Trophoblast cell (in vitro differentiated cells and primary cell): ENCODE measurements at places on chromosomes 1 and 21.

- DNase-seq = no peak
Measured at GRCh38 chr1:230831771-230832170, 36.5 kb downstream of the C1orf198 start.

DNA sequence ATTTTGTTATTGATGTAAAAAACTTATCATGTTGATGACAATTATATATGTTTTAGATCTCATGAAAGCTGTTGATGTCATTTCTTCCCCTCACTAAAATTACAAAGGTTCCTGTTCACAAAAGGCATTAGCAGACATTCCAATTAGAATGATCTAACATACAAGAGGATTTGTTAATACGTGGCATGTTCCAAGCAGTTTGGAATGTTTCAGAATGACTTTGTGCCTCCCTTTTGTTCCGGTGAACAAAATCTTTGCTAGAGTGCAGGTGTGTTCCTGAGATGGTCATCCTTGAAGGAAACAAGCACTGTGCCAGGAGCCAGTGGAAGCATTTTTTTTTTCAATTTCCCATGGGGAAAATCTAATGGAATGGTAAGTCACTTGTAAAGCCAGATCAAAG lies 108.0 kb upstream of the KCTD3 start:
- no peak for DNase-seq

GRCh38 chr1:98437540-98437939 lies 224.0 kb upstream of the SNX7 start:
- DNase-seq = no peak

DNA sequence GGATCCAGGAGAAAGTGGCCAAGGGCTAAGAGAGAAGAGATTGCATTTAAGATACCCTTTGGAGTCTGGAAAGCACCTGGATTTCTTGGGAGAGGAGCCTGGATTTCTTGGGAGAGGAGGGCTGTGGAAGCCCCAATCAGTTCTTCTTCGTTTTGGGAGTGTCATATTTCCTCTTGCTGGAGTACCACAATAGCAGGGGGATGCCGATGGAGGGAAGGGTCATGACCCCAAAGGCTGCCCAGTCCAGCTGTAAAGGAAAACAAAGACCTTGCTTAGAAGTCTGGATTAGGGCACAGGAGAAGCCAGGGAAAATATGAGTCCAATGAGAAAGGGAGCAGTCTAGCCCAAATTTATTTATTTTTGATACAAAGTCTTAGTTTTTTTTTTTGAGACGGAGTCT lies 11.3 kb downstream of the SSR2 start:
- no peak for DNase-seq

GRCh38 chr21:46059195-46059594 lies 38.7 kb upstream of the COL6A2 start:
- DNase-seq = no peak

GRCh38 chr1:203428981-203429599 lies 46.5 kb upstream of the PRELP start:
- no peak for DNase-seq

- no peak for DNase-seq
Measured at GRCh38 chr1:84569216-84569615, 5.0 kb downstream of the CTBS start.

DNA sequence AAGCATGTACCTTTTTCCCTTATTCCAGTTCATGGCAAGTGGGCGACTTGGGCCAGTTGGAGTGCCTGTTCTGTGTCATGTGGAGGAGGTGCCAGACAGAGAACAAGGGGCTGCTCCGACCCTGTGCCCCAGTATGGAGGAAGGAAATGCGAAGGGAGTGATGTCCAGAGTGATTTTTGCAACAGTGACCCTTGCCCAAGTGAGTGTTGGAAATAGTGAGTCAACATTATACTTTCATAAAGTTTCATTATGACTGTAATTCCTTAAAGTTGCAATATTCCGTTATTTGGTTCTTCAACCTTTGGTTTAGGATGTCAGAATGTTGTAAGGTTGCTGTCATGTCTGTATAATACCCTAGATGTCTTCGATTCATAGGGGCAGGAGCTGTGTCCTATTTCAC lies 230.5 kb downstream of the TPR start:
- DNase-seq = no peak

- DNase-seq = no peak
Measured at GRCh38 chr1:84436876-84437655, 38.8 kb downstream of the DNASE2B start.

- DNase-seq = no peak
Measured at GRCh38 chr1:30661311-30661710, 62.1 kb downstream of the MATN1 start.

GRCh38 chr1:54549181-54549924 lies 1.3 kb downstream of the ACOT11 start:
- DNase-seq = no peak

DNA sequence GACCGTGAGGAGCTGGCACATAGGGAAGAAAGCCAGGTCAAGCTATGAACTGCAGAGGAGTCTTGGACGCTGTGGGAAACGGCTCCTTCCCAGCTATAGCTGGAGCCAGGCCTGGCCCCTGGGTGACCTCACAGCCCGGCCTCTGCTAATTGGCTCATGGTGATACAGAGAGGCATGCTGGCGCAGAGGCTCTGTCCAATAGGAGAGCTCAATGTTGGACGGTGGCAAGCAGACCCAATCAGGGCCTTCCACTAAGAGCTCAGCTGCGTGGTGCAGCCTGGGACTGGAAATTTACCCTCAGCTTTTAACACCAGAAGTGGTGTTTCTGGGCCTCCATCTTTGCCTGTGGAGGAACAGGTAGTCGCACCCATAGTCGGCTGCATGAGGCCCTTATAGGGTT lies 64.4 kb upstream of the GRHL3 start:
- no peak for DNase-seq

DNA sequence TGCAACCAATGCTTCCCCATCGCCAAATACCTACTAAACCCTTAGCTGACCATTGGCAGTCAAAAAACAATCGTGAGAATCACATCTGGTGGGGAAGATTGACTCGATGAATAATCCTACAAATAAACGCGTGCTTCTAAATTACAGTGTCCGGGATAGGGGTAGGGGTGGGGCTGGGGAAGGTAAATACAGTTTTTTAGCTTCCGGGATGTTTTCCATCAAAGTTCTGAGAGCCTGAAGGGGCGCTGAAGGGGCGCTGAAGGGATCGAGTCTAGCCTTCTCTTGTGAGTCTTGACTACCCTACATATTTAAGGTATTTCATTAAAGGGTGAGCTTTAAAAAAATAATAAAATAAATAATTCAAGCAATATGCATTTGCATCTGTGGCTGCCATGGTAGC lies 40.5 kb downstream of the RRAGC start:
- no peak for DNase-seq

- no peak for DNase-seq
Measured at GRCh38 chr1:110880708-110881374, 7.9 kb downstream of the CD53 start.

GRCh38 chr1:47761974-47762373 lies 235.2 kb downstream of the TRABD2B start:
- DNase-seq = no peak
